ENCODE measurements at places on chromosomes 11 and 22.

GRCh38 chr11:118287006-118287405 is 17.5 kb upstream of the CD3E start:
- no peak for DNase-seq

DNA sequence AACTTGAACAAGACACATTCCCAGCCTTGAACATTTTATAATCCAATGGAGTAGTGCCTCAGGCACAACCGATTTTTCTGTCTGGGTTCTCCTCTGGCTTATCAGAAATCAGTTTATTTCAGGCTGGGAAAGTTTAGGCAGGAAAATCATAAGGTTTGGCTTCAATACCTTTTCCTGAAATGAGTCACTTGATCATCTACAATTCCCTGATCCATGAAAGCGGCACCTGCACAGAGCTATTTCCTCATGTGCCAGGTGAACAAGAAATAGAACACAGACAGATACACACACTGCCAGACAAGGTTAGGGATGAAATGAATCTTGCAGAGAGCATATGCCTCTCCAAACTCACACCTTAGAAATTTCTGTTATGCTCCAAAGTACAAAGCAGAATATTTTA is 106.7 kb upstream of the OR9G4 start:
- DNase-seq = no peak

- DNase-seq = no peak
These were observed 42.4 kb downstream of the ADAMTS8 start for GRCh38 chr11:130386056-130386455.

DNA sequence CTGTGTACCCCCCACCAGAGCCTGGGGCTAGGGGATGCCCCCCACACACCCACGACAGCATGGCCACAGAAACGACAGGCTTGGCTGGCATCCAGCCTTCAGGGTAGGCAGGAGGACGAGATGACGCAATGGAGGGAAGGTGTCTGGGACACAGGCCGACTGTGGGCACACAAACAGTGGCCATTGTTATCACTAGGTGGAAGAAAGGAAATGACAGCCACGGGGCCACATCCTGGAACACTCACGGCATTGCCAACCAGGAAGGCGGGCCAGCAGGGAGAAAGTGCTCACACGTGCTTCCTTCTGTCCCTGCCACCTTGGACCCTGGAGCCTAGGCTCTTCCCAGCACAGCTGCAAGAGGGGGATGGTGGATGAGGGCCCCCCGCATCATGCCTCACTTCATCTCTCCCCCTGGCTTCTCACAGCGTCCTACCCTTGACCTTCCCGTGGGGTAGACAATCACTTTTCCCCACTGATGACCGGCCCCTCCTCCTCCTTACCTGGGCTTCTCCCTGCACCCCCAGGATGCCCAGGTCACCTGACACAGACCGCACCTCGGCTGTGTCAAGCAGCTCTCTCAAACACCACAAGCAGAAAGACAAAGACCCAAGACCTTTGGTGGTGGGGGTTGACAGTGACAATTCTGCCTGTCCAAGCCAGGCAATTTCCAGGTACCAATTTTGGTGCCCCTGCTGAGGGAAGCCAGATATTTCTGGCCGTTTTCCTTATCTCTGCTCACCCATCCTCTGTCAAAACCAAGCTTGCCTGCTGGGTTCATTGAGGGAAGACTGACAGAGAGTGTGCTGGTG is 8.6 kb downstream of the PLA2G6 start:
- DNase-seq = peak; percentile 67

- no peak for DNase-seq
These were observed 117.8 kb downstream of the OPCML start for GRCh38 chr11:133414506-133414905.

GRCh38 chr11:8800520-8801110 is 110.4 kb upstream of the AKIP1 start:
- no peak for DNase-seq

- no peak for DNase-seq
These were observed 86.7 kb downstream of the NTM start for GRCh38 chr11:131457163-131457562.

DNA sequence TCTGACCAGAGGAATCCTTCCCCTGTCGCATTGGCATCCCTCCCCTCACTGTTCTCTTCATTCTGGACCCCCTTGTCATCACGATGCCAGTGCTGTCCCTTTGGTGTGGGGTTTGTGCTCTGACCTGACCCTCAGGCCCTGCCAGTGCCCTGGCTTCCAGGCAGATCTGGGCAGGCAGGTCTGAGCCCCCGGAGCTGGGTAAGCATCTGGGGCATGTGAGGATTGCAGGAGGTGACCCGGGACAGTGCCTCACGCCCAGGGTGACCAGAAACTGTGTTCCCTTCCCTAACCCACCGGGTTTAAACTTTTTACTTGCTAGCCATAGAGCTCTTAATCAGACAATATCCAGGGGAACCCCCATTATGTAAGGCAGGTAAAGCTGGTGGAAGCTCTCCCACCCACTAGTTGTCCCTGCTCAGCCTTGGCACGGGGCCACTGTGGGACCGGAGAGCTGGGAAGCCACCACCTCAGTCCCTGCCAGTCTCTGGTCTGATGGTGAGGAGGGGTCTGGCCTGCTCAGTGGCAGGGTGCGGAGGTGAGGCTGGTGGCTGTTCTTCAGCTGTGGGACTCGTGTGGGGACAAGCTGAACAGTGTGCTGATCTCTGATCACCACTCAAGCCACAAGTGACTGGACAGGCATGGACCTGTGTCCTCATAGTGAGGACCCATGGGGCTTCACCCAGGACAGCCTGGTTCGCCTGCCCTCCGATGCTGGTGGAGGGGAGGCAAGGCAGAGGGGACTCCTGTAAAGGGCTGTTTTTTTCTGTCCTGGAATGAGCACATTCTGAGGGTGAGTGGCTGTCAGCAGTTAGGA is 38.0 kb downstream of the BCR start:
- no peak for DNase-seq

- DNase-seq = no peak
These were observed 20.5 kb downstream of the TBRG1 start for GRCh38 chr11:124643042-124643604.

DNA sequence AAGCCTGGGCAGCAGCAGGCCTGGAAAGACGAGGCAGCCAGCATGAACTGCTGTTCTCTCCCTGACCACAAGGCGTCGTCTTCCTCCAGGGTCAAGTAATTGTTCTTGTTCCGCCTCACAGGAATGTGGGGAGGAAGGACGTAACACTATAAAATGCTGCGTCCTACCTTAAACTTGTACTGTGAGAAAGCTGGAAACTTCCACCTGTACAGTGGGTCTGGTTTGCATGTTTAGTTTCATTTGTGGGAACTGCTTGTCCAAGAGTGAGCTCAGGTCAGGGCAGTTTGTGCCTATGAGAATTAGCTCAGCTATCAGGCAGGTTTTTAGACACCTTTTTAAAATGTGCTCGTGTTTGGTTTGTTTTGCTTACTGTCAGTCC is 55.2 kb downstream of the PANX1 start:
- DNase-seq = no peak

GRCh38 chr11:80007616-80008015 is 566.8 kb upstream of the TENM4 start:
- DNase-seq = no peak

- no peak for DNase-seq
These were observed 35.3 kb upstream of the POU2AF1 start for GRCh38 chr11:111414267-111414931.

DNA sequence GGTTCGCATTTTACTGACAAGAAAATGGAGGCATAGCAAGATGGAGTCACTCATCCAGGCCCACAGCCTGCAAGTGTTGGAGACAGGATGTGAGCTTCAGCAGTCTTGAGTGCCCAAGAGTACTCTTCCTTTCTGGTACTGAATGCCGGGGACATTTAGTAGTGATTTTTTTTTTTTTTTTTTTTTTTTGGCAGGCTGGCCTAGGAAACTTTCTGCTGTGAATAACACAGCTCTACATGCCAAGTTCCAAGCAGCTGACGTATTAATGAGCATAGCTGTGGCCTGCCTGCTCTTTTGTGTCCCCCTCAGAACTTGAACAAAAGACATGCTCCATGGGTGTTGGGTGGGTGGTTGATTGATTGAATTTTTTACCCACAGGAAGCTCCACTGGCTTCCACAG is 195.5 kb upstream of the CADM1 start:
- no peak for DNase-seq

DNA sequence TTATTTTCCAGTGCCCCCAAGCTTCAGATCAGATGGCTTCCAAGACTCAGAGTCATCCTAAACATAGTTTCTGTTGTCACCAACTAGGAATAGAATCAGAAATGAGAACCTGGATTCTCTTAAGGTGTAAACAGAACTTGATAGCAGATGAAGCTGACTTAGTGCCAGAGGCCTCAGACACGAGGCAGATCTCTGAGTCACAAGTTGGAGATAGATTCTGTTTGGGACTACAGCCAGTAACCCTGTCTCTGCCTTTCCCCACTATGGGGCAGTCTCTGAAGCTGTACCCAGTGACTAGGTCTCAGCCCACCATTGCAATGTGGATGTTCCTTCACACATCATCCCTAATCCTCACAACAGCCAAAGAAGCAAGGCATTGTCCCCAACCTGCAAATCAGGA is 25.4 kb downstream of the NEU3 start:
- no peak for DNase-seq

GRCh38 chr22:23499845-23500500 is 80.1 kb downstream of the IGLL1 start:
- DNase-seq = no peak

DNA sequence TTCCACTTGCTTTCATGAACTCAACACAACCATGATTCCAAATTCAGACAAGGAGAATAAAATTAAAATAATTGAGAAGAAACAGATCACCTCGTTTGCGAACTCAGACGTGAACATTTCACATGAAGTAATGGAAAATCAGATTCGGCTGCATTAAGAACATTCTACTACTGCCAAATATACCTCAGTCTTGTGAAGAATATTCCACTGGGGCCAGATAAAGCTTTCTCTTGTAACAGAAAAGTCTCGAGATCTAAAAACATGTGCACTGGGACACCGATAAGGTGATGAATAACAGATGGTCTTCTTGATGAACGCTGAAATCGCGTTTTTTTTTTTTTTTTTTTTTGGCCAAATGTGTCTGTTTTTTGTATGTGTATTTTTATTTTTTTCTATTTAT is 761.1 kb downstream of the BRD1 start:
- DNase-seq = no peak

DNA sequence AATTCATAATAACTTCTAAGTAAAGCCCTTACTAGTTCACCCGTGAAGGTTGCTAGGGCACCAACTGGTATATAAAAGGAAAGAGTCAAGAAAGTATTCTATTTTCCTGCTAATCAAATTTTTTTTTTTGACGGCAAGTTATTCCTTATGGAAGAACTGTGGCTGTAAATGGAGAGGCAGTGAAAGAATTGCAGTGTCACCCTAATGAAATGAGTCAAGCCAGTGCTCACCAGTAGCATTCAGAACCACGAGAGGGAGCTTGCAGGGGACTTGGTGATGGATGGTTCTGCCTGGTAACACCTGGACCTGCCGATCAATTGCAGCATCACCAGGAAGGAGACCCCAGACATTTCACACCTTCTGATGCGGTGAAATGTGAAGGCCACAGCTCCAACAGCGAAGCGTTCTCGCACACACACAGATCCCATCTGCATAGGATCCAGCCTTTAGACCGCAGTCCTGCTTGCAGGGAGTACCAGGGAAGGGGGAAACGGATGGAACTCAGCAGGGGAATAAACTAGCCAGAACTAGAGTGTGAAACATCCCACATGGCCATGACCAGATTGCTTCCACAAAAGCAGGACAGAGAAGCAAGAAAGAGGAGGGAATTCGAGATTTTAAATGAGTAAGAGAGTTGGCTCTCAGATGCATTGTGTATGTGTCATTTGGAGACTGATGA is 326.2 kb downstream of the TBC1D22A start:
- DNase-seq = no peak

All from activated CD8-positive, alpha-beta memory T cell treated with anti-CD3 and anti-CD28 coated beads, Interleukin-2, amount 10 ng/mL, durations not matched to agents 7 days and 5 days (primary cell).